NCI-H1092 treated with DMSO at 0.1 percent for 48 hours (cell line): ENCODE measurements at places on chromosomes 11 and 22.

GRCh38 chr22:47583959-47584562 is 821.6 kb downstream of the TBC1D22A start:
- no peak for DNase-seq

- peak; percentile 50 for DNase-seq
Observed at GRCh38 chr11:117824571-117825537, at the start of gene FXYD2. Gene FXYD2, minus strand, starts transcription at chr11:117824744. Its CDS starts 66 bp downstream, at chr11:117824678.

DNA sequence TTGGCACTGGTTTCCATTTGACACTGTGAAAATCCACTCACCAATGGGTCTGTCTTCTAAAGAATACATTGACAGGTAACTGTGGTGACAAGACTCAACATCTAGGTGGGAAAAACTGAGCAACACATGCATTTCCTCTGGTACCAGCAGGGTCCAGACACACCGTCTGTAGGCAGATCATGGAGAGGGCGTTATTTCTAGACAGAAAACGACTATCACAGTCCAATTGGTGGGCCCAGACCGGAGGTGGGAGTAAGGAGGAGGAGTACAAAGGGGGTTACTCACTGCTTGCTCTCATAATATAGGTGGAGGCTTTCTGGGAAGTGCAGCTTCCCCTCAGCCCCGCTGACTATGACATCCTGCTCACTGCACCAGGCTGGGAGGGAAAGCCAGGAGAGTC is 9.9 kb downstream of the OVCH2 start:
- no peak for DNase-seq

GRCh38 chr11:36030731-36031281 is 86.9 kb downstream of the LDLRAD3 start:
- no peak for DNase-seq

- peak; percentile 42 for DNase-seq
Observed at GRCh38 chr11:132253469-132254264, 883.3 kb downstream of the NTM start.

GRCh38 chr22:32760815-32761214 is 40.7 kb upstream of the TIMP3 start:
- DNase-seq: no peak
